Right atrium auricular region (tissue), 2 donors: ENCODE measurements at places on chromosomes 3 and 15.

- no peak for DNase-seq
These were observed 39.0 kb downstream of the CD86 start for GRCh38 chr3:122094125-122094524.

GRCh38 chr15:75884041-75884440 lies 19.6 kb upstream of the FBXO22 start:
- no peak for DNase-seq

DNA sequence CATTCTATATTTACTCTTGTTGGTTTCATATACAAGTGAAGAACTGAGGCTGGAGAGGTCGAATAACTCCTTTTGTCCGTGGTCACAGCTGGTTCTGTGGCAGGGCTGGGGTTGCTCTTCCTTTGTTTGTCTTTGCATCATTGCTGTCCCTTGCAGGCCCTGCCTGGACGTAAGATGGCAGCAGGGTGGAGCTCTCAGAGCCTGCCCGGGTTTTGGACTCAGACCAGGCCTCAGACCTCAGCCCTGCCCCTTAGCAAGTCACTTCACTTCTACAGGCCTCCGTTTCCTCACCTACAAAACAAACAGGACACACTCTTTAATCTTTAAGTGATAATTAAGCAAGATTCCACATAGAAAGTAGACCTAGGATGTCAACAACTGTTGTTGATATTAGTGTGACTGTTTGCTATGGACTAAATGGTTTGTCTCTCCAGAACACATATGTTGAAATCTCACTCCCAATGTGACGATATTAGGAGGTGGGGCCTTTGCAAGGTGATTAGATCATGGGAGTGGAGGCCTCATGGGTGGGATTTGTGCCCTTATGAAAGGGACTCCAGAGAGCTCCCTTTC lies 65.6 kb upstream of the PLXNA1 start:
- no peak for DNase-seq

GRCh38 chr3:71641674-71642073 lies 58.1 kb upstream of the FOXP1 start:
- no peak for DNase-seq

- DNase-seq, result no peak
These were observed 56.8 kb upstream of the SLC6A6 start for GRCh38 chr3:14345496-14346150.

DNA sequence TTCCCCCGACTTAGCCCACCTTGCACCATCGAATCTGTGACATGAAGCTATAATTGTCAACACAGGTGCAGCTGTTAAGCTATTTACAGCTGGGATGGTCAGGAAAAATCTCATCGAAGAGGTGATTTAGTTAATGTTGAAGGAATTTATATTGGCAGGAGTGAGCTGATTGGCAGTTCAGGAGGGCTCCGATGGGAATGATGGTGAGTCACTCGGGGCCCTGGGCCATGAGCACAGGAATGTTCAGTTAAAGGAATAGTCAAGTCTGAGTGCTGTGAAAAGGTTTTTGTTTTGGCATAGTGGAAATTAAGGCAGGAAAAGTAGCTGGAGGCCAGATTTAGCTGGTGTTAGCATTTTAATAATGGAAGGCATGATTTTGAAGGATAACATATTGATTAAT lies 95.7 kb downstream of the OXSM start:
- DNase-seq, result no peak

DNA sequence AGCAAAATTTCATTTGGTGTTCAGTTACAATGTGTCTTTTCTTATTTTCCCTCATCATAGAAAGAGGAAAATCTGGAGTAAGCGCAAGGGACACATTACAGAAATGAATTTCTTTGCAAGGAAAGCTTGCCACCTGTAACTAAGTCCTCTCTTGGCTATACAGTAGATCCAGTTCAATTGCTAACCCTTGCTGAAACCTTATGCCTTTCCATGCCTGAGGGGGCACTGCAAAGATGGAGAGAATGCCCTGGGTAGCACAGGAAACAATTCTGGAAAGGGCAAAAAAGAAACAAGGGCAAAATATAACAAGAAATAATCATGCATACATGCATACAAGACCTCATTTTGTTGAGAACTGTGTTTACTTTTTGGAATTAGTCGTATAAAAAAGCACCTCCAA lies 4.3 kb downstream of the CADM2 start:
- DNase-seq, result no peak

- no peak for DNase-seq
These were observed 17.5 kb upstream of the GOLGA8J start for GRCh38 chr15:30065025-30065801.

DNA sequence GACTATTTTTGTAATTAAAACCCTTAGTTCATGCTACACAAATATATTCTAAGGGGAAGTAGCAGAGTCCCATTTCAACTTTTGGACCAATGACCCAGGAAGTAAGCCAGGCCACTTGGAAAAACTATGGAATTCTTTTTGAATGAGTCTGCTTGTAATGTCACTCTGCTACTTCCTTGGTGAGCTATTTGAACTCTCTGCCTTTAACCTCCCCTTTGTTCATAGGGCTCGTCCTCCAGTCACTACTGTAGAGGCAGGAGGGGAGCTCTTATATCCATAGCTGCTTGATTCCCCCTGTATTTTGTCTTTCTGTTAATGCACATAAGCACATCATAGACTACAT lies 119.6 kb downstream of the UACA start:
- DNase-seq, result no peak

GRCh38 chr15:67009576-67010569 lies 55.5 kb upstream of the SMAD3 start:
- no peak for DNase-seq
